Stimulated activated CD4-positive, alpha-beta T cell treated with anti-CD3 and anti-CD28 coated beads, Interleukin-15, amount 100 ng/mL, for 1 hour (primary cell): ENCODE measurements at places on chromosomes 2 and 18.

DNA sequence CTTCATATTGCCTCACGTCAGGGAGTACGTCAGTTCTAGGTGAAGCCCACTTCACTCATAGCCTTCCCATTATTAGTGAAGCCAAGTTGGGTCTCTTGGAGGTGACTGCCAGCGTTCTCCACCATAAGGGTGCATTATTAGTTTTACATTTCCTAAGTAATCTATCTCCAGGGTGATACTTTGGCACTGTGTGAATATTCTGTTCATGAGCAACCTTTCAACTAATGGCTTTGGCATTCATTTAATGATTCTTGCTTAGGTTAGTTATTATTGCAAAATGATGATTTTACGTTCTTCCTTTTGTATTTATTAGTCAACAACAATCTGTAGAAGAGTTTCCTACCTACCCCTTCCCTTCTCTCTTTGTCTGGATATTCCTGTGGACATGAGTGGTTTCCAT is 97.5 kb downstream of the MAP4K4 start:
- DNase-seq: no peak

- DNase-seq: peak; percentile 44
Observed at GRCh38 chr2:196176142-196176738, 4.9 kb upstream of the STK17B start.

DNA sequence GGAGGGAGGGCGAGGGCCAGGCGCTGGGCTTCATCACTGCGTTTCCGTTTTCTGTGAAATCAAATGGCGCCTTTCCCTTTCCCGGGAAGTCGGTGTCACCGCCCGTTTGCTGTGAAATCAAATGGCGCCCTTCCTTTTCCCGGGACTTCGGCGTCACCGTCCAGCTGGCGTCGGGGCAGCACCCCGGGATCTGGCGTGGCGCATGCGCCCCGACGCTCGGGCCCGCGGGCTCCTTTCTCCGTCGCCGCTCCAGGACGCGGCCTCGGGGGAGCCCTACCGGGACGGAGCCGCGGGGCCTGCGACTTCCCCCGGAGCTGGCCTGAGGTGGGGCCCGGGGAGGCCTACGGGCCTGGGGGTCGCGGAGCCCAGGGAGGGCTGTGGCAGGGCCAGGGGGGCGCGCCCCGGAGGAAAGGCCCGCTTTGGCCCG is at the start of gene FAM228A:
FAM228A (plus strand) TSS at position 203 of the 427 bp plus-strand sequence. CDS start 428 bp downstream, outside the sequence.
- DNase-seq: no peak

GRCh38 chr2:44912660-44913059 is 28.8 kb upstream of the SIX3 start:
- no peak for DNase-seq

DNA sequence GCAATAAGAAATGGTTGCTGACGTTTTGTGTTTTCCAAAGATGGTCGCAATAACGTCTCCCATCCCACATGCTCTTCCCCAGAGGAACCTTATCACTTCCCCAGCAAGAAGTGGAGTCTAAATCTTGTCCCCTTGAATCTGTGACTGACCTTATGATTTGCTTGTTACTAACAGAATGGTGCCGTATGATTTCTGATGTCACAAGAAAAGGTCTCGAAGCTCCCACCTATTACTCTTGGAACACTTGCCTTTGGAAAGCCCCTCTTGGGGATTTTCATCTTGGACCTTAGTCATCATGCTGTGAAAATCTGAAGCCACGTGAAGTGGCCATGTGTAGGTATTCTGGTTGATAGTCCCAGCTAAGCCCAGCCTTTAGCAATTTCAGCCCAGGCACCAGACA is 86.2 kb upstream of the GLS start:
- DNase-seq: no peak
